GDM1 (cell line): ENCODE measurements at places on chromosomes 4 and X.

- DNase-seq: no peak
Measured at GRCh38 chrX:18146954-18147353, 73.7 kb downstream of the BEND2 start.

GRCh38 chr4:15525080-15525479 lies 55.4 kb downstream of the CC2D2A start:
- DNase-seq: no peak

- no peak for DNase-seq
Measured at GRCh38 chr4:169058312-169058711, 48.3 kb upstream of the CBR4 start.

DNA sequence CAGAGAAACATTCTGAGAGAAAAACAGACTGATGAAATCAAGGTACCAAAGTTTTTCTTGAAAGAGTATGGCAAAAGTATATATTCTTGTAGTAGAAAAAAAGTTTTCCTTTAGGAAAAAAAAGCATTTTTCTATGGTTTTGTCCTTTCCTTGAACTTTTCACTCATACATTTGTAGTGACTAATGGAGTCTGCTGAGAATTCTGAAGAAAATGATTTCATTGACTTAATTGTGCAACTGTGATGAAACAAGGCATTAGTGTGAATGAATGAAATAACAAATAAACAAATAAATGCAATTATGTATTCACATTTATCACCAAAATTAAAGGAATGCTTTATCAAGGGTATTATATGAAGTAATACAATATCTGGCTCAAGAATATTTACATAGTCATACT lies 5.7 kb downstream of the CSN1S1 start:
- no peak for DNase-seq

DNA sequence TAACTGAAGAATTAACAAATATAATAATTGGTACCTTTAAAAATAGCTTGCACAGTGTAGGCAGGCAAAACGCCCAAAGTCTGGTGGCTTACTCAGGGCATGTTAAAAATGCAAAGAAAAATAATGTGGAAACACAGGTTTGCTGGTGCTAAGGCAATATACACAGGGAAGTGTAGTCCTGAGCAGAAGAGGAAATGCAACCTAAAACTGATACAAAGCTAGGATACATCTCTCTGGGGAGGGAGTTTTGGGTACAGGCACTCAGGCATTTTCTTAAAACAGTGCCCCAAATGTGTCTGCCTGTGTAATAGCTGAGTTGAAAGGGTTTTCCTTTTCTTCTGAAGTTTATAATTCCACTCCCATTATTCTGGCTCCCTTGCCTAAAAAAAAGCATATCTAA lies 47.4 kb downstream of the TMPRSS11E start:
- DNase-seq: no peak

DNA sequence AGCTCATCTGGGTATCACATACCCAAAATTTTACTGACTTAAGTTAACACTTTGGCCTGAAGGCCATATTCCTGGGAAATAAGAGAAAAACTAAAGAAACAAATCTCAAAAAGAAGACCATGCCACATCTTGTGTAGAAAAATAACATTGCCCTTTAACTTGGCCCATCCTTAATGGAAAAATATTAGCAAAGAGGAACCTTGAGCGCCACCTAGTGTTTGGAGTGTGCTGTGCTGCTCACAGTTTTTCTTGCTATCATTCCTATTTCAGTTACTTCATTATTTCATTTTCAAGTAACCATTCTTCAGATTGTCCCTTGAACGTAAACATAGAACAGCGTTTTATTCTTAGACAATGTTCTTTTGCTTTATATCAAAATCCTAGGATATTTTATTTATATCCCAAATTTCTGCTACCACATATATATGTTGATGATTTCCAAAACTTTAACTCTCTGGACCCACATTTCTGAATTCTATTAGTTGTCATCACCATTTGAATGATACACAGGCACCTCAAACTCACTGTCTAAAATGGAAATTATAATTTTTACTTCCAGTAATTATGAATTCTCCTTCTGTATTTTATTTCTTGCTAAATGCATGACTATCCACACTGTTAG lies 999.0 kb upstream of the ADGRL3 start:
- peak; percentile 13 for DNase-seq

DNA sequence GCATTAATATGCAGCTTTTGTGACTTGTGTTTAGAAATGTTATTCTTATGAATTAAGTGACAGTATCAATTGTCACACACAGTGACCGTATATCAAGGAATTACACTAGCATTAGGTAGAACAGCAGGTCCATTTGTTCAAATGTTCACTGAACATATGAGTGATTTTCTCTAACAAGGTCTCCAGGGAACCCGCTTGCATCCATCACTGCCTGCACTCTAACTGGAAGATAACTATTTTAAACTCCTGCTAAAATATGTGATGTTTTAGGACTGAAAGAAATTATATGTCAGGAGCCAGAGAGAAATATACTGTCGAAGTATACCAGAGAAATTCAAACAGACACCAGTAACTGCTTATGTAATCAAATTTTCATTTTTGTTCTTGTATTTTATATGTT lies 1395.7 kb downstream of the PCDH18 start:
- no peak for DNase-seq

- DNase-seq: no peak
Measured at GRCh38 chrX:28058901-28059300, 77.7 kb upstream of the DCAF8L1 start.

- no peak for DNase-seq
Measured at GRCh38 chr4:13559413-13559812, 15.1 kb upstream of the NKX3-2 start.

- no peak for DNase-seq
Measured at GRCh38 chrX:22073928-22074327, 41.8 kb downstream of the PHEX start.

DNA sequence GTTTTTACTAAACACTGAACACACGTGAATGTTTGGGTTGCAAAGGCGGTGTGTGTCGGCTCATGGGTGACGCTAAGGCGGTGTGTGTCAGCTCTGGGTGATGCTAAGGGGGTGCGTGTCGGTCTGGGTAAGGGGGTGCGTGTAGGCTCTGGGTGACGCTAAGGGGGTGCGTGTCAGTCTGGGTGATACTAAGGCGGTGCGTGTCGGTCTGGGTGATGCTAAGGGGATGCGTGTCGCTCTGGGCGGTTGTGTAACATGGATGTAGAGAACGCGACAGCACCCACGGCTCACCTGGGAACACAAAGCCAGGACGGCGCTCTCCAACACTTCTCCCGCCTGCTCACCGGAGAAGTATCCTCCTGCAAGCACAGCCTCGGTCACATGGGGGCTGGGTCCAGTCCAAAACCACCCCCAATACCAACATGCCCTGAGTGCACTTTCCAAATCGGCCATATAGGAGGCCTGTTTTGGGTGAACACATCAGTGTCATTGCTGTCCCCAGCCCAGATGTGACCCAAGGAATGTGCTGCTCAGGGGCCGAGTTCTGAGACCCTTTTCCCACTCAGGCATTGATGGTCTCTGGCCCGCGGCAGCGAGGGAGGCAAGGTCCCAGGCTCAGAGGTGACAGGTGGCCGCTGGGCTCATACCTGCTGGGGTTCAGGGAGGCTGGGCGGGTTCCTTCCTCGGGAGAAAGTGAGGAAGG lies 67.1 kb downstream of the ACOX3 start:
- DNase-seq: no peak

GRCh38 chr4:59002148-59002547 lies 1892.0 kb upstream of the IGFBP7 start:
- no peak for DNase-seq

DNA sequence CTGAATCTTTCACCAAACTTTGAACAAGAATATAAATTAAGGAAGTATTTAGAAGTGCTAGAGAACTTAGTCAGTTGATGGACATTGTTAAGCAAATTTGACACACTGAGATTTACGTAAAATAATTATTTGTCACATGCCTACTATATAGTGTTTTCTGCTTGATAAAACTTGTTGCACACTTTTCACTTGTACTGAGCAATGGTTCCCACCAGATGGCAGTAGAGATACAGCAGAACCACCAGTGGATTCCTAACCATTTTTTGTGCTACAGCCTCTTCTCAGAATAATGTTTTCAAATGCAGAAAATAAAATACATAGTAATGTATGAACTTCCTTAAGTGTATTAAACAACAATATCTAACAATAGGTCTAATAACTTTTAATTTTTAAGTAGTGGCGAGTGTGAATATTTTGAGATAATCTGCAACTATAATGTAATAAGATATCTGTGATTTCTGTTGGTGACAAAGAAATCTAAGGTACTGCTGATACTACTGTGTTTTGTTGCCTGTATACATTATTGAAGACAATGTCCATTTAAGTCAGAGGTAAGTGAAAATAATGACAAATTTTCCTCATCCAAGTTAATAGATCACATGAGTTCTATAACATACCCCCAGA lies 81.2 kb downstream of the APOOL start:
- no peak for DNase-seq

GRCh38 chr4:88008743-88009171 lies 1.3 kb downstream of the PKD2 start:
- DNase-seq: no peak

GRCh38 chr4:183201331-183201730 lies 102.3 kb downstream of the WWC2 start:
- DNase-seq: no peak

DNA sequence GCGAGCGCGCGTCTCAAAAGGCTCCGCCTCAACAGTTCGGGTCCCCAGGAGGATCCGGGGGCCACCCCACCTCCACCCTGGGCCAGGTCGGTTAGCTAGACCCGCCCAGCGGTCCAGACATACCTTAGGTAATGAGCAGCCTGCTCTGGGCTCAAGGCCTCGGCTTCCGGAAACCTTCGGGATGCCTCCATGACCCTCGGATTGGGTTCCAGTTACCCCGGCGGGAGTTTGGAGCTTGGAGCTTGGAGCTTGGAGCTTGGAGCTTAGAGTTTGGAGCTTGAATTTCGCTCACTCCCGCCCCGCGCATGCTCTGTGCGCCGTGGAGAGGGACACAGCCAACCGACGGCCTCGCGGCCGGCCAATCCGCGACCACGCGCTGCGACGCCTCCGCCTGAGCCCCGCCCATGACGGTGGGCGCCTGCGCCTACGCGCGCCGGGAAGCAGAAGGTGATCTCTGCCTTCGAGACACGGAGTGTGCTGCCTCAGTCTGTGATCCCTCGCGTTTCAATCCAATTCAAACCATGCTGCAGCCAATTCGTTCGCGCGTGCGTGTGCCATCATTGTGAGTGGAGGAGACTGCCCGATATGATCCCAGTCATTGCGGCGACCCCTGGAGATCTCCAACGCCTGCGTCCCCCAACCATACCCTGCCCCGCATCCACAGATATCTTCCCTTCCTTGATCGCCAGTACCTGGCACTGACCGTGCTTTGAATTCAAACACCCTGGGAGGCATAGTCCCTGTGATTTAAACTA lies at the start of gene ERCC6L:
ERCC6L (minus strand) TSS at position 307 of the 755 bp plus-strand sequence; CDS start at position 191, 116 bp downstream.
- peak; percentile 85 for DNase-seq

DNA sequence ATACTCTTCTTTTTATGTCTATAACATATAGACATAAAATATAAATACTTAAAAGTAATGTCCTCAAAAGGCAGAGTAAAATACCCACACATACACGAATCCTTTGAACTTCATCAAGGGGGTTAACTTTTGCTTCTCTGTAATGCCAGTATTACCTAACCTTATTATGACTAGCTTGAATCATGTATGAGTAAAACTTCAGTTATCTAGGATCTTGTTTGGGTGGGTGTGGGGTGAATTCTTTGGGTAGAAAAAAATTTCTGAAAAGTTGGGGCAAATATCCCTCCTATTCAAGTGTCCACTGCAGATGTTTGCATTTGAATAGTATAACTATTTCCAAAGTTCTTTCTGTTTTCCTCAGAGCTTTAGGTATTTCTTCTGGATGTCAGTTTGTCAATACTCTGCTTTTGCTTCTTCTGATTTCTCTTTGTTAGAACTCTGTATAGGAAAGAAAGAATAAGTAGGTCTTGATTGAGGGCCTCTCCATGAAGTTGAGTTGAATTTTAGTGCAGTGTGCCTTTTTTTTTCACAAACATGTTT lies 173.8 kb downstream of the ADGRL3 start:
- no peak for DNase-seq

- DNase-seq: no peak
Measured at GRCh38 chrX:100477467-100477866, 67.4 kb upstream of the PCDH19 start.

- no peak for DNase-seq
Measured at GRCh38 chrX:105775679-105776078, 46.7 kb upstream of the NRK start.

GRCh38 chrX:12994321-12994720 lies 19.4 kb downstream of the TMSB4X start:
- DNase-seq: no peak

- DNase-seq: no peak
Measured at GRCh38 chr4:74473155-74473811, 28.3 kb downstream of the AREG start.

GRCh38 chr4:40462326-40462725 lies 127.2 kb downstream of the CHRNA9 start:
- no peak for DNase-seq

GRCh38 chrX:43373032-43373431 lies 283.1 kb upstream of the MAOA start:
- DNase-seq: no peak

DNA sequence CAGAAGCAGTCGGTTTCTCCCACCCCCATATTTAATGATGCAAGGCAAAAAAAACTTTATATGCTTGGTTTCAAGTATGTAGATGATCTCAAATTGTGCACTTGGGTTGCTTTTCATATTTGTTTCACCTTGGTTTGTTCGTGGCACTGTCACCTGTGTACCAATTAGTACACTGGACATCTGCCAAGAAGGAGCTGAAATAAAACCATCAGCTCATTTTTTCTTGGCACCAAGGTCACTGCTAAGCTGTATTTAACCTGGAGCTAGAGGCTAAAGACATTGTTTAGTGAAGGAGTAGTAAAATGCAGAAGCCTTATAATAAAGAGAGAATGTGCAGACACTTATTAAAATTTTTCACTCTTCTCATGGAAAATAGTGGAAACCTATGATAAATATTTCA lies 430.8 kb downstream of the ARHGAP24 start:
- no peak for DNase-seq

GRCh38 chr4:4521136-4521535 lies 20.7 kb downstream of the STX18 start:
- DNase-seq: no peak

DNA sequence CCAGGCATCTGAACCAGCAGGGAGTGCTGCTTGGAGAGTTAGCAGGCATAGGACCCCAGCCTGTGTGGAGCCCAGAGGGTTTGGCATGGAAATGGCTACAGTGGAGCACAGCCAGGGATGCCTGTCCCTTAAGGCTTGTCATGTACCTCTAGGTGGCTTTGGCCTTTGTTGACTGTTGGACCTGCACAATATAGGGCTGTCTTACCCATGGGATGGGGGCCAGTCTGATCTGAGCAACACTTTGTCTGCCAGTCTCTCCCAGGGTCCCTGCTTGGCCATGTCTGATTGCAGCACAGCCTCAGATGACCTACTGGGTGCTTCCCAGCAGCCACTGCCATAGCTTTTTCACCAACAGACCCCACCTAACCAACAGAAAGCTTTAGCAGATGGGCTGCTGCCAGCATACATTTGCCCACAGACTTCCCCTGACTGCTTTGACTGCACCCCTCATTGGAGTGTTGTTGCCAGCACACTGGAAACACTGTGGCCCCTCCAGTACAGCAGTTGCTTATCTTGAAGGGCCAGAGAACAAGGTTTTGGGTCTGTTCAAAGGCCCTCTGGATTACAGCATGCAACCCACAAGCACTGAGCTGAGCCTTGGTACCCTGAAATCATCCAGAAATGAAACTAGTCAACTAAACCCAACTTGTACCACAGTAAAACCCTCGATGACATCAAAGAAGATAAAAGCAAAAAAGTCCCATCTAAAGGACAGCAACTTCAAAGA lies 22.1 kb downstream of the ANAPC10 start:
- DNase-seq: no peak

- no peak for DNase-seq
Measured at GRCh38 chr4:170167678-170168077, 77.9 kb upstream of the AADAT start.
